ENCODE measurements at places on chromosomes 5 and 9.

GRCh38 chr5:165420493-165420892 lies 1915.1 kb downstream of the MAT2B start:
- DNase-seq, result no peak

DNA sequence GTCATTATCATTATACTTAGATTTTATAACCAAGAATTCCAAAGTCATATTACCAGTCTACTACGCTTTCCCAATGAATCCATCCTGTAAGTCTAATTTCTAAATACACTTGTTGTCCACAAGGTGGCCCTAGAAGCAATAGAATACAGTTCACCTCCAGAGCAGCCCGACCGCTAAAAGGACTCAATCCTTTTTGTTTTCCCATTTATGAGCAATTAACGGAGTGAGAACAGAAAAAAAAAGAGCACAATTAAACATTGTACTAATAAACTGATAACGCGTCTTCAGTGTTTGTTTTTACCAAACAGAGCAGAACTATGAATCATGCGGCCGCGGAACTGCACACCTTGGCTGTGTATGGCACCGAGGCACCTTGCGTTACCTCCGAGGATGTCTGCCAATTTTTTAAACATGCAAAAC lies 160.7 kb upstream of the DAPK1 start:
- DNase-seq, result no peak

DNA sequence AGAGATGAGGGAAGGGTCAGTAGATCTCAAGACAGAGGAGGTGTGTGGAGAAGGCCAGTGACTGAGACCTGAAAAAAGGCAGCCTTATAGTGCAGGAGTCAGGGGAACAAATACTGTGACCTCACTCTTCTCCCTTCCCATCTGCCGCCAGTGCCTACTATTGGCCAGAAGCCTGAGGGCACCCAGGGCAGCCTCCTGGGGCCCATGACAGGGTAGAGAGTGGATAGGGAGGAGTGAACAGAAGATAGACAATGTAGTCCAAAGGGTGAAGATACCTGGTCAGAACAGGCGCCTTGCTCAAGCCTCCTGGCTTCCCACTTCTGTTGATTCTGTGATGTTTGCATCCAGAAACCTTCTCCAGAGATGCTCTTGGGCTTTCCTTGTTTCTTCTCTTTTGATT lies 196.7 kb downstream of the PBX3 start:
- no peak for DNase-seq

DNA sequence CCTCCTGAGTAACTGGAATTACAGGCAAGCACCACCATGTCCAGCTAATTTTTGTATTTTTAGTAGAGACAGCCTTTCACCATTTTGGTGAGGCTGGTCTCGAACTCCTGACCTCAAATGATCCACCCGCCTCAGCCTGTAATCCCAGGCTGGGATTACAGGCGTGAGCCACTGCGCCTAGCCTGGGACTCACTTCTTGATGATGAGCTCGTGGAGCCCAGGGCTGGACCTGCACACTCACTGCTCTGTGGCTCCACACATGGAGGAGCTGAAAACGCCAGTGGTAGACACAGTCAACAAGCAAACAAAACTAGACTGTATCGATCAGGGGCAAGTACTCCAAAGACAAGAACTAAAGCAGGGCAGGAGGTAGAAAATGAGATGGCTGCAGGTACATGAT lies 59.8 kb upstream of the RPL26L1 start:
- DNase-seq, result no peak

DNA sequence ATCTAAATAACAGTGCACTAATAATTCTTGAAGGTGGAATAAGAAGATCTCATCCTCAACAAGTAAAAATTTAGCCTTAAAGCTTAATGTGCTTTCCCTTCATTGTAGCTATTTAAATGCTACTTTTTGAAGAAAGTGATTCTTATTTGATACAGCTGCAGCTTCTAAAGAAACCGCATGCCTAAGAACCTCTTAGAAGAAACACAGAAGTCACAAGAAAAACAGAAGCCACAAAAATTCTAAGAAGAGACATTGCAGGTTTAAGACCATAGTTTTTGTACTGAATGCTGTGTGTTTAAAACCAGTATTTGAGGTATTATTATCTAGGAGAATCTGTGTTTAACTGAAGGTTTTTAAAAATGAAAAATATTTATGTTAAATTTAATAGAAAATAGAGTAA lies 68.3 kb downstream of the PPIP5K2 start:
- no peak for DNase-seq

DNA sequence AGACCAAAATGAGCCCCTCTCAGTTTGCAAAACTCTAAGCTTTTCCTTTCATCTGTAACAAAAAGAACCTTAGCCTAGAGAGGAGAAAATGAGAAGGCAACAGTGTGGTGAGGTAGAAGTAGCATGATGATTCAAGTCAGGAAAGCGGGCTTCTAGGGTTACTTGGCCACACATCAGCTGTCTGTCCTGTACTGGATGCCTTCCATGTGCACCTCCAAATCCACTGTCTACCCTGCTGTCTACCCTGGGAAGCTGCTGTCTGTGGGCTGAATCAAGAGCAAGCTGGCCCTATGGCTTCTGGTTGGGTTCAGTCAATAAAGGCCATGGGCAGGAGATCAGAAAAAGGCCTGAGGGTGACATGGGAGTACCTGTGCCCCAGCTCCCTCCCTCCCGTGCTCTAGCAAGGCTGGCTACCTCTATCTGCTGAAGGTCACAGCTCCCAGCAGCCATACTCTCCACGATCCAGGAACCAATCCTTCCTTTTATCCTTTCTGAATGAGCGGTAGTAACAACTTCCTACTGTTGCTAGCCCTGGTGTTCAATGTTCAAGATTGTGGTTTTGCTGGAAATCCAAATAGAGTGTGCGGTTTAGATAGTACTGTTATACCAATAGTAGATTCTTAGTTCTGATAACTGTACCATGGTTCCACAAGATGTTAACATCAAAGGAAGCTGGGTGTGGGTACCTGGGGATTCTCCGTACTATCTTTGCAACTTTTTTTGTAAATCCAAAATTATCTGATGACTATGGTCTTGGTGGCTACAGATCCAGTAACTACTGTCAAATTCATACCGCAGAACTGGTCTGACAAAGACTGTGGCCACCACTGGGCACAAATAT lies 191.0 kb downstream of the ESM1 start:
- DNase-seq, result no peak

DNA sequence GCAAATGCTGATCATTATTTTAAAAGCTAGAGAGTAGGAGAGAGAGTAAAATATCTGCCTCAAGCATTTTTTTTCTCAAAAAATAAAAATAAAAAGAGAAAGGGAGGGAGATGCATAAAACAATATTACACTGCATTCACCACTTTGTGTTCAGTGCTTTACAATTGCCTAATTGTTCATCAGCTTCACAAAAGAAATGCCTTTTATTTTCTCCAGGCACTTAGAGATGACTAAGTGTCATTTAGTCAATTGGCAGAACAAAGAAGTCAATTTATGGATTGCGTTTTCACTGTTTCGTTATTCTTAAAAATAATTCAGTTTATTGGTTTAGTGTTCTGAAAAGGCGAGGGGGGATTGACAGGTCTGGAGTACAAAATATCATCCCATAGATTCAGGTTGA lies 232.5 kb upstream of the CCNH start:
- DNase-seq, result no peak

DNA sequence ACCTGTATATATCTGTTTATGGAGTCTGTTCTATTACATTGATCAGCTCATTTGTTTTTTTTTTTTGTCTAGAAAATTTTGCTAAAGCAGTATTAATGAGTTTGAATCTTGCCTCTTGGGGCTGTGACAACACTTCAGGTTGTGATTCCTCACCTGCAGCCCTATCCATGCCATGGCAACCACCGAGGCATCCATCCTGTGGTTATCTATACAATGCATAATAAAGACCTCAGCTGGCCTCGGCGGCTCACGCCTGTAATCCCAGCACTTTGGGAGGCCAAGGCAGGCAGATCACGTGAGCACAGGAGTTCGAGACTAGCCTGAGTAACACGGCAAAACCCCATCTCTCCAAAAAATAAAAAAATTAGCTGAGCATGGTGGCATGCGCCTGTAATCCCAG lies 28.1 kb upstream of the PDCD1LG2 start:
- DNase-seq, result no peak

- DNase-seq, result no peak
Measured at GRCh38 chr5:33843579-33843978, 48.2 kb downstream of the ADAMTS12 start.

DNA sequence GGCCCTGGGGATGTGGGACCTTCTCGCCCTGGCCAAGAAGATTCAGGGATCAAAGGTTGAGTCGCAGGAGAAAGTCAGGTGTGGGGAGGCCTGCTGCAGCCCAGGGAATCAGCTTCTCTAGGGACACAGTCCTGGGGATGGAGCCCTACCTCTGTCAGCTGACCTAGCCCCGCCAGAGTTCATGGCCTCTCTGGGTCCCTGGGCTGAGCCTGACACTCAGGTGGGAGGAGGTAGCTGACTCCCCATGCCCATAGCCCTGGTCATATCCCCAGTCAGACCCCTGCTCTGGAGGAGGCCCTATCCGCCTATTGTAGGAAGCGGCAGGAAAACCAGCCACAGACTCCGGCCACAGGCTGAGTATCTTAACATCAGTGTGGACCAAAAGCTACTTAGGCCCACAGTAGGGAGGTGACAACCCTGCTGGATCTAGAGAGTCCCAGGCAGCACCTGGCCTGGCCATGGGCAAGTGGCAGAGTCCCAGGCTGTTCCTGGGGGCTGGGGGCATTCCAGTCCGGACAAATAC lies 15.0 kb upstream of the MRNIP start:
- DNase-seq, result no peak

GRCh38 chr9:36138901-36139300 lies 2.4 kb downstream of the GLIPR2 start:
- DNase-seq, result no peak

- DNase-seq, result no peak
Measured at GRCh38 chr9:2093920-2094597, 78.9 kb downstream of the SMARCA2 start.

GRCh38 chr5:135040034-135040332 lies 6.0 kb upstream of the PITX1 start:
- no peak for DNase-seq

DNA sequence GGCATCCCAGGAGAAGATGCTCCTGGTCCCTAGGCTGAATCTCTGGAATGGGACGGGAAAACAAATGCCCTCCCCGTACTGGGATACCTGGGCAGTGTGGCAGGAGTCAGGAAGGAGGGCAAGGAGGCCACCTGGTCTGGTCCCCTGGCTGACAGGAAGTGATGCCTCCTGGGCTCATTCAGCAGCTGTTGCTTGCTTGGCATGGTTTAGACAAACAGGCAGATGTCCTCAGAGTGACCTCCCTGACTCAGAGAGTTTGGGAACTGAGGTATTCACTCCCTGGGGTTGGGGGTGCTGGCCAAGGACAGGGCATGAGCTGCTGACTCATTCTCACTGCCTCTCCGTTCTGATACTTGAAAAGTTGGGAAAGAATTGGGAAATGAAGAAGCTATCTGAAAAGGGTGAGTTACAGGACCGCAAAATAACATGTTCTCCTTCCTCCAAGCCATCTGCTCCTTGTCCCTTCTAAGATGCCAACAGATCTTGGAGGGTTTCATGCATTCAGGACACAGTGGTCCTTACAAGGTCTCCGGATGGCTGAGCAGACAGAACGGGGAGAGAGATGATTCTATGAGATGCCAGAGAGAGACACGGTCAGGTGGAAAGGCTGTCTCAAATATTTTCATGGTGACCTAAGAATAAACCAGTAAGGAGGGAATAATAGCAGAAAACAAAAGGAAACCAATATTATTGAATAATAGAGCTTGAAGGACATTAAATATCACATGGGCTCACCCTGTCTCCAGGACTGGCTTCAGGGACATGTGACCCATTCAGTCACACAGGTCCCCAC lies 534.5 kb downstream of the BNC2 start:
- DNase-seq, result no peak

GRCh38 chr5:76813982-76814562 lies 4.8 kb upstream of the F2RL1 start:
- no peak for DNase-seq

GRCh38 chr5:109485030-109485429 lies 75.3 kb upstream of the PJA2 start:
- no peak for DNase-seq

- DNase-seq, result no peak
Measured at GRCh38 chr9:25381141-25381540, 297.1 kb downstream of the TUSC1 start.

DNA sequence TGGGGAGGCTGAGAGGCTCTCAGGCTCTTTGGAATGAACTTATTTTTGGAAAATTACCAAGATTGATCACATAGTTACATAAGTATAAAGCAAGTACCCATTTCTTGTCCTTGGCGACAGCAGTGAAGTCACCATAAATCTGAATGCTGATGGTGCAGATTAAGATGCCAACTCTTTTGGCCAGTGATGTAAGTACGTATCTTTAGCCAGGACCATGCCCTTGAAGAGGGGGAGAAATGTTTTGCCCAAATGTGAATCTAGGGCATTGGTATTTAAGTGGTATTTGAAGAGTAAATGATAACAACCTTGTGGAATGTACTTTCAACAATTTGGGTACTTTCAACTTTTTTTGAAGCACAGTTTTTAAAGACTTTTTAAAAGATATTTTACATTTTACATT lies 68.2 kb upstream of the RAD23B start:
- DNase-seq, result no peak

DNA sequence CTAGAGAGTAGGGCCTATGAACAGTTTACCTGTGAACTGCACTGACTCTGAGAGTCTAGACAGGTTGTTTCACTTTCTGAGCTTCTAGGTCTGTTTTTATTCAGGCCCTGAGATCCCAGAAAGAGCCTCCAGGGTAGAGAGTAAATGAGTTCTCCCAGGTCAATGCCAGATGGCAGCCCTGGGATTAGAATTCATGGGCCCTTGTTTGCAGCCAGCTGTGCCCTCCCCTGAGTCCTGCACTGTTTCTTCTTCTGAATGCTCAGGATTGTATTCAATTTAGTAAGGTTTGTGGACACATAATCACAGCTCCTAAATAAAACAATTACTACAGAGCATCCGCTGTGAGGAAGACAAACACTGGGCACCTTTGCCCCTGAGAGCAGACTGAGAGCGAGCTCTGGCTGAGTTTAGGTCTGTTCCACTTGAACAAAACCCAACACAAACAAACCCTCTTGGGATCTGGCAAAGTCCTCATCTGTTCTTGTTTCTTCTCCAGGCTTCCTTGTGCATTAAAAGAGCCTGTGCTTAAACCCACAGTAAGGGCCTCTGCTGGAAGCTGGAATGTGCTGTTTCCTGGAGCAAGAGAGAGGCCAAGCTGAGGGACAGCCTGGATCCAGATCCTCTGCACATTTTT lies 29.9 kb downstream of the FAM219A start:
- no peak for DNase-seq

- DNase-seq, result no peak
Measured at GRCh38 chr9:81497091-81497490, 192.3 kb downstream of the TLE1 start.

- DNase-seq, result no peak
Measured at GRCh38 chr9:101028346-101029314, at the start of gene PLPPR1. TSS of gene PLPPR1 (plus strand) at chr9:101028727.

DNA sequence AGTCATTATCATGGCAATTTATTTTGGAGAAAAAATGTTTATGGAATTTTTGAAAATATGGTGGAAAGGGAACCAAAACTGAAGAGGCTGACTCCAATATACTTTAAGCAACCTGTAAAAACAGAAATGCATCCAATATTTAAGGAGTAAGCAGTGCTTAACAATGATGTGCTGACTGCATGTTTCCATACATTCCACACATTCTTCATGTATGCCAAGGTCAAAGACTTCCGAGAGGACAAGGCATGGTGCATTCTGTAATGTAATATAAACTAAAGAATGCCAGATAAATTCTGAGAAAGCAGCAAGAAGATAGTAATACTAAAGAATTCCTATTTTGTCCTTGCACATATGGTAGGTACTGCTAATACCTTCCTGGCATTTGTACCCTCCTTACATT lies 2015.9 kb upstream of the CDH9 start:
- DNase-seq, result no peak

GRCh38 chr5:61732796-61733195 lies 400.7 kb downstream of the ZSWIM6 start:
- no peak for DNase-seq

Measured in stimulated activated CD4-positive, alpha-beta T cell treated with anti-CD3 and anti-CD28 coated beads, TNF-alpha, amount 100 ng/mL, for 48 hours (primary cell).